Ovary (tissue), 10 donors: ENCODE measurements at places on chromosomes 2 and 18.

GRCh38 chr2:108906403-108907077 lies 82.5 kb downstream of the EDAR start:
- DNase-seq = no peak
- no peak overlapping the region for H3K27ac ChIP-seq
- no peaks in the 10 kb centered on the region for H3K27me3 ChIP-seq
- H3K4me3 ChIP-seq = no peak overlapping the region

DNA sequence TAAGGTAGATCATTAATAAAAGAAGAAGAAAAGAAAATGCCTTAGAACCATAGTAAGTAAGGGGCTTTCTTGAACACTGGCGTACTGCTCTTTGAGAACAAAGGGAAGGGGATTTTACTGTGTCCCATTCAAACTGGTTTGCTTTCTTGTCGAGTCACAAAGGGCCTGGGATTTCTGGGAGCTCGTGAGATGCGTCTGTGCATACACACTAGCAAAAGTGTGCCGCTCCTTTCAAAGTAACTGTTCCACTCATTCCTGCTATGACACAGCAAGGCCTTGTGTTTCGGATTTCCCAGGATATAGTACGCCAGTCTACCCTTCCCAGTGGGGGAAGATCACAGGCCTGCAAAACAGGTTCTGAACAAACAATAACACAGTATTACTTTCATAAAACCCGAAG lies 93.0 kb downstream of the KCTD18 start:
- no peaks in the 10 kb centered on the region for H3K4me1 ChIP-seq
- no peaks in the 10 kb centered on the region for H3K36me3 ChIP-seq
- no peak overlapping the region for H3K27ac ChIP-seq
- H3K27me3 ChIP-seq = no peaks in the 10 kb centered on the region
- DNase-seq = no peak
- no peak overlapping the region for H3K4me3 ChIP-seq

GRCh38 chr2:233593201-233593600 lies 24.2 kb upstream of the UGT1A8 start:
- DNase-seq = no peak
- no peak overlapping the region for H3K27ac ChIP-seq
- no peaks in the 10 kb centered on the region for H3K27me3 ChIP-seq
- no peak overlapping the region for H3K4me3 ChIP-seq
- H3K4me1 ChIP-seq = no peaks in the 10 kb centered on the region

DNA sequence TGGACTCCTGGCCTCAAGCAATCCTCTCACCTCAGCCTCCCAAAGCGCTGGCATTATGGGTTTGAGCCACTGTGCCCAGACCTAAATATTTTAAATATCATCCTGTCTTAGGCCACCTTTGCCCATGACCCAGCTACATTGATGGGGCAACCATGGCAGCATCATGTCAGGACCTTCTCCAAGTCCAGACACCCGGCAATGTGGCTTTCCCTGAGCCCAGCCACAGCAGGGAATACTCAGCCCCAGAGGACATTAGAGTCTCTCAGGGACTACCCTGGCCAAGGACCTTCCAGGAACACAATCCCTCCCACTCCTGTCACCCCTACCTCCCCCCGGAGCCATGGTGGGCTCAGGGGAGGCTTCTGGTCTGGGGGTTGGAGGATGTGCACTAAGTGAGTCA lies 72.8 kb downstream of the SMAD7 start:
- no peak overlapping the region for H3K4me3 ChIP-seq
- H3K36me3 ChIP-seq = no peaks in the 10 kb centered on the region
- DNase-seq = peak; percentile 6
- no peak overlapping the region for H3K27ac ChIP-seq

- no peak for DNase-seq
- H3K27me3 ChIP-seq = no peaks in the 10 kb centered on the region
- no peak overlapping the region for H3K27ac ChIP-seq
- no peaks in the 10 kb centered on the region for H3K4me1 ChIP-seq
- no peak overlapping the region for H3K4me3 ChIP-seq
- H3K36me3 ChIP-seq = no peaks in the 10 kb centered on the region
Measured at GRCh38 chr2:105682401-105682800, 62.3 kb upstream of the NCK2 start.

- no peak overlapping the region for H3K27ac ChIP-seq
- H3K36me3 ChIP-seq = no peaks in the 10 kb centered on the region
- H3K4me3 ChIP-seq = no peak overlapping the region
- no peaks in the 10 kb centered on the region for H3K27me3 ChIP-seq
- no peak for DNase-seq
Measured at GRCh38 chr18:14976736-14977430, 228.9 kb downstream of the ANKRD30B start.
